ENCODE measurements at places on chromosomes 3 and 15.

DNA sequence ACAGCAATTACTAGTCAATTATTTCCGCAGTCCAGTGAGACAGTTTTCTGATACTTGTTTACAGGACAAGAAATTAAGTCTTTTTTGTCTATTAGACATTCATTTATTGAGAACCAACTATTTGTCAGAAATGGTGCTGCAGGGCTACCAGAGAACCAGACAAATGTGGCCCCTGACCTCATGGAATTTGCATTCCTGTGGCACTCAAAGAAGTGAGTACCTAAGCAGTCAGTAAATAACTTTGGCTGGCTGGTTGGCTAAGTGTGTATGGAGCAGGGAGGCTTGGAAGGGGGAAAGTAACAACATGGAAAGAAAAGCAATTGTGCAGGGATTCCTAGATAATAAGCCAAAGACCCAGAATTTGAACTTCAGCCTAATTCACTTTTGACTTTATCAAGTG, 837.0 kb upstream of the CFAP20DC start:
- no peak for DNase-seq

DNA sequence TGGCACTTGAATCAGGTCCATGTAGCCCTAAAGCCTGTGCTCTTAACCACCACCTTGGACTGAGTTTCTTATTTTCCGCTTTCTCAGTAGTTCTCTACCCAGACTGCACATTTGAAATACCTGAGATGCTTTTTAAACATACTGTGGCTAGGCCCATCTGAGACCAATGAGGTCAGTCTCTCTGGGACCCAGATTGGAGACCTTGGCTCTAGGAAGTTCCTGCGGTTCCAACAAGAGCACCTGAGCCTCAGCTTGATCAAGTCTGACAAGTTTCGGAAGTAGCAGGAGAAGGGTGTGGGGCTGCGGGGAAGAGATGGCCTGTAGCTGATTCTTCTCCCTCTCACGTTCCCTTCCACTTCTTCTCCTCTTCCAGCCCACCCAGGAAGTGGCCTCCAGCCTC, 11.5 kb upstream of the TSEN2 start:
- DNase-seq = no peak

DNA sequence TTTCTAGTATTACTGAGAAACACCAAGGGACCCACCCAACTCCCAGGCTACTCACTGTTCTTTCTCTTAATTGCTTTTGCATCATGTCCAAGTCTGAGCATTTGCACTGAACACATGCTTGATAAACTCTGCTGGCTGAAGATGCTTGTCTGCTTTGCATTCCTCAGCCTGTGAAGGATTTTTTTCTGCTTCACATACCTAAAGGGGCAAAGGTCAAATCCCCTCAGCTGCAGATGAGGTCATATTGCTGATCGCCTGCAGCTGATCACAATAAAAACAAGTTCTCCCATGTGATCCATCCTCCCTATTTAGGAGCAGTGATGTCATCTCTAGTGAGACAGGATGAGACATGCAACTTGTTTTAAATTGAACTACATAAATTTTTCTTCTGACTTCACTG, 84.6 kb upstream of the DCBLD2 start:
- DNase-seq = no peak

GRCh38 chr15:99632521-99632920, 66.7 kb downstream of the MEF2A start:
- DNase-seq = no peak

GRCh38 chr15:50162969-50163718, 18.9 kb upstream of the SLC27A2 start:
- no peak for DNase-seq

GRCh38 chr3:44999782-45000181, 23.7 kb downstream of the EXOSC7 start:
- no peak for DNase-seq

All from effector memory CD8-positive, alpha-beta T cell (primary cell).